ENCODE measurements at places on chromosomes 11 and 22. TPM values are rescaled to one million over a fixed set of nuclear protein-coding genes. Genes with fewer than 3 reads are reported as not detected.
A peak's percentile ranks its signal among the peaks of the same experiment; 100 is the strongest.

The MUC5B gene
- total RNA-seq, result 285 TPM

DNA sequence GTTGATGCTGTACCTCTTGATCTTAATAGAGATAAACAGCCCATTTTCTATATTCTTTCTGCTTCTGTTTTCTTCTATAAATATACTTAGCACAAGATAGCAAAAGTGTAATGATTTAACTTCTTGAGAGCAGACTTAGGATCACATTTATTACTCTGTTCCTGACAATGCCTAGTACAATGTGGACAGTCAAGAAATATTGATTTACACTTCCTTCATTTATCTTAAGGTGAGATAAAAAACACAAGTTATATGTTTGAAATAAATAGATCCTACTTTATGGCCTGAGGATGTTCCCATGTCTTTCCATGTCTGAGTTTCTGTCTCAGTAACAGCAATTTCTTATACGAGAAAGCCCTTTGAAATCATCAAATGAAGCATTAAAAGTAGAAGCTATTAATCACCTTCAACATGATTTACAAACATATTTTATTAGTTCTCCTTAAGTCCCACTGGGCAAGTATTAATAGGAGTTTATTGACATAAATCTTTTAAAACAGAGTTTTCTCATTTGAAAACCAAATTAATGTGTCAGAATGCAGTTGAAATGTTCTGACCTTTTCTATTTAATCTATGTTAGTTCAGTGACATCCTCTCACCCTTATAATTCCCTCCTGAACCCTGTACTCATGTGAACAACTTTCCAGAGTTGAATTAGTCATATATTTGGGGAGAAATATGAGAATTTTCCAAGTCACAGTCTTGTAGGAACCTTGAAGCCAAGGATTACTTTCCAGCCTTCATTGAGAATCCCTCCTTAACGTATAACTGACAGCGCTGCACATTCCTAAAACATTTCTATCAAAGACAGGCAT is 1611.7 kb upstream of the TENM4 start:
- no peak for DNase-seq

GRCh38 chr11:132686886-132687285 is 845.4 kb downstream of the OPCML start:
- no peak for DNase-seq

DNA sequence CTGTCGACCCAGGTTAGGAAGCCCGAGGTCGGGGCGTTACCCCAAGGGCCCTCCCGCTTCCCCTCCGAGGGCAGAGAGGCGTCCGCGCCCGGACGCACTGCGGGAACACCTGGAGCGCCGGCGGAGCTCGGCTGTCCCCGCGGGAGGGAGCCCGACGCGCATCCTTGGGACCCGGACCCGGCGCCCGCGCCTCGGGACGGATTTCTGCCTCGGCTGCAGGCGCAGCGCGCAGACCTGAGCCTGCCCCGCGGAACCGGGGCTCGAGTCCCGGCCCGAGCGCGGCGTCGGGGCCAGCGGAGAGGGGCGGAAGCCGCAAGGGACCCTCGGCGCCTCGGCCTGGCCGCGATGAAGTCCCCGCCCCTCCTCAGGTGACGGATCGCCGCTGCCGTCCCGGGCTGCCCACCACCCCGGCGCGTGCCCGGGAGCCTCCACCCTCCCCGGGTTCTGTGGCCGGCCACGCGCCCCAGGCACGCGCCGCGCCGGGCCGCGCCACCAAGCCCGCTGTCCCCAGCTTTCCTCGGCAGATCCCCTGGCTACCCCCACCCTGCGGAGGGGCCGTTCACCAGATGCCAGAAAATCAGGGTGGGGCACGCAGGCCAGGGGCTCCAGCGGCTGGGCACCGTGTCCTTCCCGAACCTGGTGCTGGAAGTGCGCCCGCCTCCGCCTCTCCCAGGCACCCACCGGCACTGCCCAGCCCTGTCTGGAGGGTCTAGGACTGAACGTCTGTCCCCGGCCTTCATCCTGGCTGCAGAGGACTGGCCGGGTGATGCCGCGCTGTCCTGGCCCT is 410 bp downstream of the GLB1L3 start:
- no peak for DNase-seq

DNA sequence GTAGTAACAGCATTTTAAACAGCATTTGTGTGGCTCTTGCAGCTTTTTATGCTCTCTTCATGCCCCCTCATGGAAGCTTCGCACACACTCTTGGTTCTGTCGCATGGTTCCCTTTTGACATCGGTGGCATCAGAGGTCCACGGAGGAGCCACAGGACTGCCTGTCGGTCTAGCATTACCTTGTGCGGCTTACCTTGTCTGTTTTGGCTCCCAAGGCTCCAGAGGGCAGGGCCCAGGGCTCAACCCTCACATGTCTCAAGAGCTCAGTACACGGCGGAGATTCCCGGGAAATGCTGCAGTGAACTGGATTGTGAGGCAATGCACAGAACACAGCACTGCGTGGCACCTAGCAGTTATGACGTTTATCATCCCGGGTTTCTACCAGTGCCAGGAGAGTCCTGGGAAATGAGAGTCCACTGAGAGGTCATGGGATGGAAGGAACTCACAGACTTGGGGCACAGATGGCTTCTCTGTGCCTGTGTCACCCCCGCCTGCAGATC is 1015.8 kb downstream of the TBC1D22A start:
- DNase-seq, result no peak

- no peak for DNase-seq
These were observed 8.4 kb upstream of the MMP20 start for GRCh38 chr11:102633385-102634026.

GRCh38 chr11:77131560-77131959 is 3.5 kb downstream of the MYO7A start:
- DNase-seq, result no peak

The LARGE2 gene
- 4.1 TPM for total RNA-seq

- no peak for DNase-seq
These were observed 475.6 kb downstream of the MIAT start for GRCh38 chr22:27133019-27133431.

GRCh38 chr11:126115816-126116331 is 53.2 kb upstream of the CDON start:
- DNase-seq, result peak; percentile 72

DNA sequence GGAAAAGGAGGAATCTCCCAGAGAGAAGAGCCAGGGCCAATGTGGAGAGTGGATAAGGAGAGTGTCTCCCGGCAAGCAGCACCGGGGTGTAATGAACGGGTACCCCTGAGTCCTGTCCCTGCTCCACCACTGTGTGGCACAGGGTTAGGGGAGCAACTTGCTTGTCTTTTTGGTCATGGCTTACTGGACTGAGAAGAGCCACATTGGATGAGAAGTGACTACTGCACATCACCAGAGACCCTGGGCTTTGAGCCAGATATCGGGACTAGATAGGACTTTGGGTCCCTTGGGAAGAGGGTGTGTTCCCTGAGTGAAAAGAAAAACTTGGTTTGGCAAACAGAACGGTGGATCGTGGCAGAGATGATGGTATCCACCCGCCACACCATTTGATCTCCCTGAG is 24.6 kb downstream of the SDHAF2 start:
- DNase-seq, result no peak

- DNase-seq, result no peak
These were observed 537.9 kb upstream of the CADM1 start for GRCh38 chr11:116042146-116042545.

The SYTL2 gene
- total RNA-seq, result 170 TPM

- no peak for DNase-seq
These were observed 707.0 kb downstream of the NTM start for GRCh38 chr11:132077416-132077815.
